ENCODE measurements at places on chromosomes 1 and 21.

GRCh38 chr1:100354971-100355394, 2.7 kb downstream of the CDC14A start:
- peak; percentile 39 for DNase-seq

DNA sequence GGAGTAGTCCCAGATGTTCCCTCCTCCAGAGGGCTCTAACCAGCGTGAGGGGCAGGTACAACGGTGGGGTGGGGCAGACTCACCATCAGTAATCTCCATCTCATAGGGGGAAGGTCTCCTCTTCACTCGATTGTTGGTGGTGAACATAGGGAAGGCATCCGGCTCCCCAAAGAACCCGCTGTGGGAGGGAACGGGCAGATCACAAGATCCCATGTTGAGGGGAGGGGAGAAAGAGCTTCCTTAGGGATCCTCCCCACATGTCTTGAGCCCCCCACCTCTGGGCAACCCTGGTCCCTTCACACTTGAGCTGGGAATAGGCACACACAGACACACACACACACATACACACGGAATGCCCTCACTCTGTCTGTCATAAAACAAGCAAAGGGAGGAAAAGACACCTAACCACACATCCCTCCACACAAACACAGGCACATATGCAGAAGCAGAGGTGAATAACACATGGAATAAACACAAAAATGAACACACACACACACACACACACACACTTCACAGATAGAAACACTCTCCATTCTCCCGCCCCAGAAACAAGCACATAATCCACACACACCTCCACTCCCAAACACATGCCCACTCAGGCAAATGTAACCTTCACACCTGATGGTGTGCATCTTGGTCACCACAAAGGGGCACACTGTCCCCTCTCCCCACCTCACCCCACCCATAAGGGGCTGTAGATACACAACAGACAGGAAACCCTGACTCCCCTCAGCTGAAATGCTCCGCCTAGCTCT, 7.9 kb downstream of the TAL1 start:
- no peak for DNase-seq

DNA sequence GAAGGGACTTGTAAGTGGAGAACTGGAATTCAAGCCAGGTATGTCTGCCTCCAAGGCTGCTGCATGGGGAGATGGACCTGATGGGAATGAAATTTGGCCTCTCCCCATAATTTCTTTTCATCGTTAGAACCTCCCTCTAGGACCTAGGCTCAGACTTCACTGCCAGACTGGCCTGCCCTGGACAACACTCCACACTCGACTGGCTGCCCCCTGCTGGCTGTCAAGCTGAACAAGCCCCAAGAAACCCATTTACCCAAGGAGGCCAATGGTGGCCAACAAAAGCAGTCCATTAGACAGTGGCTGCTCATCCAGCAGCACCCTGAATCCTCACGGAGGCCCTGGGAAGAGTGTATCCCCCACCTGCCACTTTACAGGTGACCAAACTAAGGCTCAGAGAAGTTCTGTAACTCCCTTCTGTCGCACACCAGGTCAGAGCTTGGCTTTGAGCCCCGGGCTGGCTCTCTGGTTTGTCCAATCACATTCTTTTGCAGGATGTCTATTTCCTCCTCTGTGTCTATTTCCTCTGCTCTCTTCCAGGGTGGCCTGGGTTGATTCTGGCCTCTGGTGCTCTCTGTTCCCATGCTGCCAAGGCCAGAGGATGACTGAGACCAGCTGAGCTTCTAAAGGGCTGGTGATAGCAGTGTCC, 3.8 kb downstream of the RNF186 start:
- DNase-seq, result peak; percentile 67

DNA sequence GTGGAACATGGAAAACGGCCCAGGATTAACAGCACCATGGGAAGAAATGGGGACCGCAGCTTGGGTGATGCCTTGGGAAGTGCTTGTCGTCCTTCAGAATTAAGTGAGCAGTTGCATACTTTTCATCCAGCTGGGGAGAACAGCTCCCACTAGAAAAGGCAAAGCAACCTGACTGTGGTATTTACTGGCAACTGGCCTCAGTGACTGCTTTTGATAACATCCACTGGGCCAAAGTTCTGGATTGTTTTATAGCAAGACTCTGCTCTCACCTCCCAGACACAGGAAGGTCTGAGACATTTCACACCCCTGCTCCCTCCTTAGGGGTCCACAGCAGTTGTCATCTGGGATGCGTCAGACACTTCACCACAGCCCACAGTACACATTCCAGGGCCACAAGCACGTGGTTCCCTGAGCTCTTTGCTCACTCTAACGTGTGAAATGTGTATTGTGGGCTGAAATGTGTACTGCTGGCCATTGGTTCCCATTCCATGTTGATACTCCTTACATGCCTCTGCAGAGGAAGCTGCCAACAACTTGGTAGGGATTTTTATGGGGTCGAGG, 6.6 kb downstream of the PAPPA2 start:
- DNase-seq, result peak; percentile 24

DNA sequence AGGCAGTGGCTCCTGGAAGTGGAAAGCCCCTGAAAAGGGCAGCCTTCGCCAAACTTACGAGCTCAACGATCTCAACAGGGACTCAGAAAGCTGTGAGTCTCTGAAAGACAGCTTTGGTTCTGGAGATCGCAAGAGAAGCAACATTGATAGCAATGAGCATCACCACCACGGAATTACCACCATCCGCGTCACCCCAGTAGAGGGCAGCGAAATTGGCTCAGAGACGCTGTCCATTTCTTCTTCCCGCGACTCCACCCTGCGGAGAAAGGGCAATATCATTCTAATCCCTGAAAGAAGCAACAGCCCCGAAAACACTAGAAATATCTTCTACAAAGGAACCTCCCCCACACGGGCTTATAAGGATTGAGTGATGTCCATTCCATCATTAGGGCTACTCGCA, 42.4 kb downstream of the PLPPR4 start:
- no peak for DNase-seq

DNA sequence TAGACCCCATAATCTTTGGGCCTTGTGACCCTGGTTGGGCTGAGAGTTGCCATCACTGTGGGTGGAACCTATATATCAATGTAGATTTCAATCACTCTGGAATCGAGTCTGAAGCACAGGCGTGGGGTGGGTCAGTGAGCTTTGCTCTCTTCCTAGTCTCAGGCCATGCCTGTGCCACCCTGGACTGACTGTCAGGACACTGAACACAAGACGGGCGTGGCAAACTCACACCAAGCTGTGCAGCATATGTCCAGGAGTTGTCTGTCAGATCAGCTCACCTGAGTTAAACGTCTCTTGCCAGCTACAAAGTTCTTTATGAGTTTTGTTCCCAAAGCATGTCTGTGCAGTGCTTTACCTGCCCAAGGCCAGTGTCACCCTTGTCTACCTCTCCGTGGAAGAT, 30.9 kb upstream of the ALPL start:
- no peak for DNase-seq

All from EH (cell line).